ENCODE measurements at places on chromosomes 2 and 18.
A peak's percentile ranks its signal among the peaks of the same experiment; 100 is the strongest.

DNA sequence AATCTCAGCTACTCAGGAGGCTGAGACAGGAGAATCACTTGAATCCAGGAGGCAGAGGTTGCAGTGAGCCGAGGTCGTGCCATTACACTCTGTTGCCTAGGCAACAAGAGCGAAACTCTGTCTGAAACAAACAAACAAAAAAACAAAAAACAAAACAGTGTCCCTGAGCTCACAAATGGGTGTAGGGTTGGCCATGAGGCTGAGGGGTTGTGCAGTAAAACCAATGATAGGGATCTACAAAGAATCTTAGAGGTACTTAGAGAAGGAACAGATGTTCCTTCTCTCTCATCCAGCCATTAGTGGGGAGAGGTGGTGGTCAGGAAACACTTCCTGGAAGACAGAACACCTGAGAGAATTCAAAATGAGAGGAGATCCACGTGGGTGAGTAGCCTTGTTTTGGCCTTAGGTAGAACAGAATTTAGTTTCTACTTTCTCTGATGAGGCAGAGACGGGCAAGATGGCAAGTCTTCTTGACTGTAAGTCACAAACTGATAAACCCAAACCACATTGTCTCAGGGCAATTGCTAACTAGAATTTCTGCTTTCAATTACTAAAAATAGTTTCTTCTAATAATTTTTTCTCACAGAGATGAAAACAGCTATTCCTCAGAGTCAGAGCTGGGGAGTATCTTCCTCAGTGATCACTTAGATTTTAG is 61.5 kb upstream of the PPM1B start:
- DNase-seq: no peak

DNA sequence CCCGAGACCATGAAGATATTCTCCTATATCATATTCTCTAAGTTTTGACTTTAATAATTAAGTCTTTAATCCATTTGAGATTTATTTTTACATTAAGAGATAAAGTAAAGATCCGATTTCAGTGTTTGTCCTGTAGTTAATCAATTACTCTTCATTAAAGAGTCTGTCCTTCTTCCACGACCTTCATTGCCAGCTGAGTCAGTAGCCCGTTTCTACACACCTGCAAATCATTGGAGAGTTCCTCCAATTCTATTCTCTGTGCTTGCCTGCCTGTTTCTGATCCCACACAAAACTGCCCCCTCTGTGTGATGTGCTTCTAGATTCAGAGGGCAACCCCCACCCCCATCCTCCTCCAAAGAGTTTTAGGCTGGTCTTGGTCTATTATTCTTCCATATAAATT is 119.2 kb downstream of the KCNF1 start:
- no peak for DNase-seq

GRCh38 chr2:65548064-65548463 is 115.7 kb upstream of the SPRED2 start:
- DNase-seq: no peak

- DNase-seq: no peak
Measured at GRCh38 chr18:58315739-58316215, 271.8 kb downstream of the NEDD4L start.

DNA sequence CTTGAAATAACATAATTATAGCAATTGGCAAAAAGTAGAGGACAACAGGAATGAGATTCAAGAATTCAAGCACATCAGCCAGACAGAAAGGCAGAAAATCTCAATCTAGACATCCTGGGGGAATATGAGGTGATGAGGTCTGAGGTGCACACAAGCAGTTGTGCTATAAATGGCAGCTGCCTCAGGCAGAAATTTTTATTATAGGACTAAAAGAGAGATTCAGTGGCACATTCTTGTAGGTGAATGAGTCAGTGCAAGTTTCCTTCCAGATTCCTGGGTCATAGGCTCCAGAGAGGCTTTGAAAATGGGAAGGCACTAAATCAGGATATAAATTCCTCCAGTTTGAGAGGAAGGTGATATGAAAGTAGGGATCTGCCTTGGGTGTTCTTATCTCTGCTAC is 127.2 kb upstream of the THSD7B start:
- no peak for DNase-seq

GRCh38 chr2:185689906-185690539 is 48.6 kb upstream of the FSIP2 start:
- DNase-seq: no peak

DNA sequence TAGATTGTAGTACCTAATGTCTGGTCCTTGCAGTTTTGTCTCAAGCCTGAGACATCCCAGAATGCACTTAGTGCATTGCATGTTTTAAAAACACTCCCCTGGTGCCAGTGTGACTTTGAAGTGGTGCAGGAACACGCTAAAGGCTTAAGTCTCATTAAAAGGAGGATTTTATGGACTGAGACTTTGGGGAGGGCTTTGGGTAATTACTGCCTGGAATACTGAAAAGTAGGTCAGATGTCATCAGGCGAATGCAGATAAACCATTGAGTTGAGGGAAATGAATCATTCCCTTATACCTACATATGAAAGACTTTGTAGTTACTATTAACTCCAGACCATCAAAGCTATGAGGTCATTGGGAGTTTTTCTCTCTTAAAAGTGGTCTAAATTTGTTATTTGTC is 3.0 kb upstream of the OSBPL1A start:
- DNase-seq: no peak

- DNase-seq: no peak
Measured at GRCh38 chr2:40372283-40372985, 79.5 kb downstream of the SLC8A1 start.

DNA sequence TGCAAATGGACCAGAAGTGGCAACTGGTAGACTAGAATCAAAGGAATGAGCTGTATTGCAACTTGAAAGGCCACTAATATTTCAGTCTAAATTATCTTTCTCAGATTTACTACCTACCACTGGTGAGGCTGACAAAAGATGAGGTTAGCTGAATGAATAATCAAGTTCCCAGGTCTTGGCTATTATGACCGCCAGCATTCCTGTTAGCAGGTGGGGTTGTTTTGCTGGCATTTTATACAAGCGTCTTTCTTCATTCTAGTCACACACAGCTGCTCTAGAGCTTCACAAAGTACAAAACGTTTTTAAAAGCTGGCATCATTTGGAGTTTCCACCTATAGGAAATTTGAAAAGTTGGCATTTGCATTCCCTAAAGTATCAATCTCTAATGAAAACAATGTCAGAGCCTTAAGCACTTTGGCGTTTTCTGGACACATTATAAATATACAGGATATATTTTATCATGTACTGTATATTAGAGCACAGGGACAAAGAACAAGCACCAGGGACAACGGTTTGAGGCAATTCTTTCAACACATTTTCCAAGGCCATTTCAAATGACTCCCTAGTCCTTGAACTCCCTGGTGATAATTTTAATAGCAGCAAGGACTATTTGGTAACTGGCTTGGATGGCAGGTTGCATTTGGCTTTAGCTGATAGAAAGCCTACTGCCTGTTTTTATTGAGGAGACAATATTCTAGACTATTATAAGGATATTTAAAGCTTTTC is 410.2 kb upstream of the CHST9 start:
- DNase-seq: no peak

- DNase-seq: no peak
Measured at GRCh38 chr2:223554923-223555322, 47.2 kb downstream of the SCG2 start.

- DNase-seq: no peak
Measured at GRCh38 chr2:70938586-70938950, 2.9 kb downstream of the ATP6V1B1 start.

- no peak for DNase-seq
Measured at GRCh38 chr18:44987371-44987770, 306.7 kb downstream of the SETBP1 start.

GRCh38 chr2:121588357-121588756 is 57.7 kb downstream of the RNU4ATAC start:
- no peak for DNase-seq

DNA sequence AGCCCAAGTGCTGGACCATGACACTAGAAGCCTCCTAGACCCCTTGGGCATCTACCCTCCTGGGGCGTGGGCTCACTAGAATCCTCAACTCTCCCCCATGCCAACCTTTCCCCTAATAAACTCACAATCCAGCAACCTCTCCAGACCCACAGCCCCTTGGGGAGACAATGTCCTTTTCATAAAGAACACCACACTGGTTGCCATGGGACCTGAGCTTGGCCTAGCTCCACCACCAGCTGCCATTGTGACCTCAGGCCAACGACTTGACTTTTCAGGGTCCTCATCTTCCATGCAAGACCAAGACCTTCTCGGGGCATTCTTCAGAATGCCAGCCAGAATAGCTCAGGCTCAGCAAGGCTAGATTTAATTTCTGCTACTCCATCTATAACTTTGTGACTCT is 128.1 kb upstream of the NPAS2 start:
- DNase-seq: no peak

- no peak for DNase-seq
Measured at GRCh38 chr2:38560092-38560491, 42.6 kb downstream of the HNRNPLL start.

DNA sequence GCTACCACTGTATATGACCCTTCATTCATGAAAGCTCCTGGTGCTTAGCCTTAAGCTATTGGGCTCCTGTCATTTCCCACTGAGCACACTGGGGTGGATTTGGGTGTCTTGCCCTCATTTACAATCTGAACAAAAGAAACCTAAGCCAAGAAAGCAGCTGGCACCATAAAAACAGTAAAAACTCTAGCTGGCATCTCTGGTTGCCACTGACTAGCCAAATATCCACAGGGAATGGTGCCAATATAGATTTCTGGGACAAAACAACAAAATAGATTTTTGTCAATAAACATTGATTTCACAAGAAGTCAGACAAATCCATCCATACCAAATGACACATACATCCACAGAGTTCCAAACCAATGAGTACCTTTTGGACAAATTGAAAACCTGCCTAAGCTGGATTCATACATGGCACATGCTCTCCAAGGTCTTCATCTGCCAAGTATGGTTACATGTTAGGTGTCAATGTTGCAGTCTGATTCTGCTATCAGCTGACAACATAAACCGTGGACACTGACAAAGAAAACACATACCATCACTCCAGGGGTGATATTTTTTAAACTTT is 1081.5 kb upstream of the ZEB2 start:
- DNase-seq: peak; percentile 48

GRCh38 chr2:60480089-60480773 is 73.2 kb downstream of the BCL11A start:
- no peak for DNase-seq

DNA sequence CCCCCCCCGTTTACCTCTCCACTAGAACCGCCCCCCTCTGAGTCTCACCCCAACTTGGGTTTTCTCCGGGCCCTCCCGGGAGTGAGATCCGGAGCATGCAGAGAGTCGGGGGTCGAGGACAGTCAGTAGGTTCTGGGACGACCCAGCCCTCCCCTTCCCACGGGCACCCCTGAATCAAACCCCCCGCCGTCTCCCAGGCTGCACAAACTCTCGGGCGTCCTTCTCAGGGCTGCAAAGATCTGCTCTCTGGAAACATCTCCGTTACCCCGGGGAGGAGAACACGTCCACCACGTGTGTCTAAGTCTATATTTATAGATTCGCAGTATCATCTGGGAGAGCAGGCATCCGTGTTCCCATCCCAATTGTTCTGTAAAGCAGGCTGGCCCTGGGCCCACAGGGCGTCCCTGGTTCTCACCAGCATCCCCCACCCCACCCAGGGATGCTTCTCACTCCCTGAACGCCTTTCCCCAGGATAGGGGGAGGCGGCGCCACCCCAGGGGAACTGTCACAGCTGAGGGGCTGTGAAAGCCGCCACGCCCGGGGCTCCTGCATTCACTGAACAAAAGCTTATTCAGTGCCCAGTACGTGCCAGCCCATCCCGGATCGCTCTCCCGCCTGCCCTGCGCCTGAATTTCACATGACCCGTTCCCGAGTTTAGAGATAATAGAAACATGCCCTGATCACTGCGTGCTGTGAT is 765 bp upstream of the DIPK1C start:
- peak; percentile 91 for DNase-seq

DNA sequence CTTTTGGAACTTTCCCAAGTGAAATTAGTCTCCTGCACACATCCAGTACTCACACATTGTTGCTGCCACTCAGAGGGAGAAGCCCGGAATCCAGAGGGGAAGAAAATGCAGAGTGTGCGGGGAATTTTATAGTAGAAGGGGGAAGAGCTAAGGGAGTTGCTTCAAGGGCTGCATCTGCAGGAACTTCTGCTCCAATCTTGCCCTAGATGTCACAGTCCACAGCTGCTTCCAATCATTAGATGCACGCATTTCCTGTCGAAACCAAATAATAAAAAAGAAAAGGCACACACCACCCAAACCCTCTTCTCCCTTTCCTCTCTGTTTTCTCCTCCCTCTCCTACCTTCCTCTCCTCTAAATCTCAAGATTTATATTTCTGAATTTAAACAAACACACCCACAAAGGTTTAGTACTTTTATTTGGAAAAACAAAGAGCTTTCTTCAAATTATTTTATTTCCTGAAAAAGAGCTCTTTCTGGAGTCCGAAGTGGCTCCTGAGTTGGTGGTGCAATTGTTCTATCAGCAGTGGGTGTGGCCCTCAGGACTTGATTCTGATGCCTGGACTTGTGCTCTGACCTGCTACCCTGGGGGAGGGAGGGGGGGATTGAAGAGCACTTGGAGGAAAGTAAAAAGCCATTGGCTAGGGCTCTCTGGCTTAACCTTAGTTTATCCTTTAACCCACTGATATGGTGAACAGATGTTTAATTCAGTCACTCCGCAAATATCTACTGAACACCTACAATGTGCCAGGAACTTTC is 72.0 kb downstream of the KCNE4 start:
- DNase-seq: no peak

DNA sequence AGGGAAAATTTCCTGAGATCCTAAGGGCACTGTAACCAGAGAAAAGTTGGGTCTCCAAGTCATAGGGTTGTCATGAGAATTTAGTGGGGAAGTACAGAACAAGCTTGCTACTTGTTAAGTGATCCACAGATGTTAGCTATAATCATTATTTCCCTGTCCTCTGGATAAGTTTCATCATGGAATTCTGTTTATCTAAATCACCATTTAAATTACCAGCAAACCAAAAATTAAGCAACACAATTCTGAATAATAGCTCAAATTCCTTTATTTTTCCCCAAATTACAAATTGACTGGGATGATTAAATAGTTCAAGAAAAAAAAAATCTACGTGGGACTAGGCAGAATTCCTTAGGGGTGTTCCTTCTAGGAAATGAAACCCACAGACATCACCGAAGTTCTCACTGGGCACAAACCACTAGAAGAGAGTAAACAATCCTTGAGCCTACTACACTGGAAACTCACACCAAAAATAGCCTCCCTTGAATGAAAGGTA is 159.5 kb downstream of the COL6A3 start:
- DNase-seq: no peak

DNA sequence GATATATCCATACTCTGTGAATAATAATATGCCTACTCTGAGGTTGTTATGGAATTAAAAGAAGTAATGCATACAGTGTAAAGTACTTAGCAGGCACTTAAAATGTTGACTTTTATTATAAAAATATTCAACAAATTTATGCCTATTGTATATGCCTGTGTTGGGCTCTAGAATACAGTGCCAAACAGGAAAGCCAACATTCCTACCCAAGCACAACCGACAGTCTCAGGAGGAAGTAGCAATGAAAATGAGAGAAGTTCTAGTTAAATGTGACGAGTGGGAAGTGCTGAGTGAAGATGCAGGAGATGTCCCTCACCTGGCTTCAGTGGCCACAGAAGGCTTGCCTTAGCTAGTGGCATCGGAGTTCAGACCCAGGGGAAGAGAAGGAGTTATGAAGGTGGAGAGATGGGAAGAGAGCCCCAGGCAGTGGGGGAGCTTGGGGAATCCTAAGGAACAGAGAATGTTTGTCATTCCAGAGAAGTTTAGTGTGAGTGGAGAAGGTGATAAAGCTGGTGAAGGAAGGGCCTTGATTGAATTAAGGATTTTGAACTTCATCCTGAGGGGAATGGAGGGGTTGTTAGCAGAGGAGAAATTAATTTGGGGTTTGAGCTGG is 105.4 kb upstream of the CNGA3 start:
- DNase-seq: no peak

GRCh38 chr18:58235001-58235436 is 191.0 kb downstream of the NEDD4L start:
- peak; percentile 62 for DNase-seq

Measured in NCI-H345 (cell line).